ENCODE measurements at places on chromosomes 2 and 18. TPM values are rescaled to one million over a fixed set of nuclear protein-coding genes. Genes with fewer than 3 reads are reported as not detected.
A peak's percentile ranks its signal among the peaks of the same experiment; 100 is the strongest.

DNA sequence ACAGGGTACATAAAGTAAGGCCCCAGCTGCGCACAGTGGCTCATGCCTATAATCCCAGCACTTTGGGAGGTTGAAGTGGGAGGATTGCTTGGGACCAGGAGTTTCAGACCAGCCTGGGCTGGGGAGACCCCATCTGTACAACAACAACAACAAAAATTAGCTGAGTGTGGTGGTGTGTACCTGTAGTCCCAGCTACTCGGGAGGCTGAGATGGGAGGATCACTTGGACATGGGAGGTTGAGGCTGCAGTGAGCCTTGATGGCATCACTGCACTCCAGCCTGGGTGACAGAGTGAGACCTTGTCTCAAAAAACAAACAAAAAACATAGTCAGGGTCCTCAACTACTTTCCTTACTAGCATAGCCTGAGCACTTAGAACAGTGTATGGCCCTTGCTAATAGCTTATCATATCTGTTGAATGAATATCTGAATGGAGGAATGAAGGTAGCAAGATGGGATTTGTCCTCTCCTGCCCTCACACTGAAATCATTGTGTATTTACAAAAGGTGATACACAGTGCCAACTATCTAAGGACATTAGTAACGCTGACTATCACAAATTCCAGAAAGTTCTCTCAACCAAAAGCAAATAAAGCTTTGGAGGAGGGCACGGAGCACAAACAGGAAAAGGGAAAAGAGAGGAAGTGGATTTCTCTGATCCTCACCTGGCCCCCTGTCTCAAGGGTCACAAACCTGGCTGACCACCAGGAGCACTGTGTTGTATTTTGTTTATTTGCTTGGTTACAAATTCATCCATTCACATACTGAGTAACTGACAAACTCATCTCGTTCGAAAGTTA is 38.1 kb downstream of the L3MBTL4 start:
- no peak for DNase-seq

The PKDCC gene
- 2.2 TPM for total RNA-seq

- DNase-seq, result no peak
These were observed 1219.8 kb upstream of the ZEB2 start for GRCh38 chr2:145739681-145740080.

DNA sequence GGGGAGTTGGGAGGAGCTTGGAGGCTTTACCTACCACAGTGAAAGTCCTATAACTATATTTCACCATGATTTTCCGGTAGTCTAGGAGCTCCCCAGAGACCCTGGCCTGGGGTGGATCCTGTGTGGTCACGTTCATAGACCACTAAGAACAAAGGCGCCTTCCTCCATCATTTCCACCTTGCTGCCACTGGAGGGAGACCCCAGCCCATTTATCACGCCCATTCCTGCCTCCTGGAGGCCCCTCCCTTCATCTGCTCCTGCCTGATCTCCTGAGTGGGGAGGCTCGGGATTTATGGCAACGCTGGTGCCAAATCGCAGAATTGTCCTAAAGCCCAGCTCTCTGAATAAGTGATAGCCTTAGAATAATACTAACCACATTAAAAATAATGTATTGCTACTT is 507.6 kb upstream of the SPHKAP start:
- DNase-seq, result no peak

DNA sequence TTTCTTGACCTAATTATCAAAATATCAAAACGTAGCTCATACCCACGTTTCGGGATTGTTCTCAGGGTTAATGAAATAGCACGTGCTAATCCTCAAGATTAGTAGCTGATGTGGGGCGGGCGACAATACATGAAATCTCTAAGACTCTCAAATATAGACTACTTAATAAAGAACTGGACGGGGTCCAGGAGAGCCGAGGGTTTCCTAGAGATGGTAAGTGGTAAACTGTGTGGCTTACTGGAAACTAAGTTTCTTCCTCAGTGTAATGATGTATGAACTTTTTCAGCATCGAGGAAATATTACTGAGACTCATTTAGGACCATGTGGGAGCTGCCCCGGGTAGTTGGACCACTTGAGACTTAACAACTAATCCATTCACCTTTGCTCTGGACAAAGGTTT is 453.3 kb upstream of the SALL3 start:
- DNase-seq, result no peak

- DNase-seq, result peak; percentile 61
These were observed 126.1 kb downstream of the GALNT1 start for GRCh38 chr18:35707674-35708073.

The ADD2 gene
- 2.6 TPM for total RNA-seq

- peak; percentile 93 for DNase-seq
These were observed 25.0 kb upstream of the MSGN1 start for GRCh38 chr2:17791121-17791816.

GRCh38 chr2:71082402-71083252 is 14.2 kb downstream of the NAGK start:
- no peak for DNase-seq

GRCh38 chr2:120926463-120927264 is 191.0 kb downstream of the GLI2 start:
- DNase-seq, result no peak

The FBXO48 gene
- total RNA-seq, result 0.20 TPM

DNA sequence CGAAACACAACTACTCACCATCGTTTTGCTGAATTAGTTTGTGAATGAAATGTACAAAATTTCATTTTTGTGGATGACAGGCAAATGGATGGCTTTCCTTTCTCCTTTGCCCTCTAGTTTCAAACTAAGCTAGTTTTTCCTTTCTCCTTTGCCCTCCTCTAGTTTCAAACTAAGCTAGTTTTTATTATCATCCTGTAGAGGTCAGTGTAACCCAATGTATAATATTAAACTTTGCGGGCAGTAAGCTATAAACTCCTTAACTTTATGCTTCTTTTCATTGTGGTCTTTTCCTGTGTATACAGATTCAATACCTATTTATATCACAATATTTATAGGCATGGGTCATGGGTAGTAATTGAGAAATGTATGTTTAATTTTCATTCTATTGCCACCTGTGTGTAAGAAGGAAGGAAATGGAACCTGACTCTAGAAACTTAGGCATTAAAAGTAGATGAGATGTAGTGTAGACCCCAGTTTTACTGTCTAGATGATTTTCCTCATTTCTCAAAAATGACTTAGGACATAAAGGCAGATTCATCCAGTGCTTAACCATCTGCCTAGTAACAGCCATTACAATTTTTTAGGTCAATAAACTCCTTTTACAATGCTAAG is 58.1 kb downstream of the MAP3K19 start:
- DNase-seq, result no peak

DNA sequence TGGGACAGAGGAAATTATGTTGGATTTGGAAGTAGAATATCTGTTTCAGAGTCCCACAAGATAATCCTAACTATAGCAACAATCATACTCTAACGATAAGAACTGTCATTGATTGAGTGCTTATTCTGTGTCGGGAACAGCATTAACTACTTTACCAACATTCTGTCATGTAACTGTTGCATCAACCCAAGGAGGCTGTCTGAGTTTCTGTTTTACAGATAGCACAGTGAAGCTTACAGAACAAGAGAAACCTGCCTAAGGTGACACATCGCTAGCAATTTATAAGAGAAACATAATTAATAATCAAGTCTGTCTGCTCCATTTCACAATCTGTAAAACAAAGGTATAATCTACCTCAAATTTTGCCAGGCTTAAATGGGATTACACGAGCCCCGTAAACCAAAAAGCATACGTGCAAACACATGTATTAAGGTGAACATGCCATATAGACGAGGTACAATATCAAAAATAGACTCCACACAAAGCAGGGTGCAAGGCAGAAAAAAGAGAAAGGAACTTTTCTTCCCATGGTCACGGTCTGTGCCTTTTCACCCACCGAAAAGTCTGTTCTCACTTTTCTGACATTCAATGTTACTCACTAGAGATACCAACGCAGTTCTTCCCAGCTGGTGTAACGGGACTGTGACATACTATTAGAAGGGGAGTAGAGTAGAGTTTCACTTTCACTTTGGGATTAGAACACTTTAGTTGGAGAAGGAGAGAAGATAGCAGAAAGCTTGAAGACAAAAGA is 37.2 kb upstream of the SLC8A1 start:
- no peak for DNase-seq

The CNDP1 gene
- not detected for total RNA-seq

The IL36G gene
- total RNA-seq, result not detected

The CAMKMT gene
- total RNA-seq, result 7.6 TPM

The POMC gene
- total RNA-seq, result 0.28 TPM

DNA sequence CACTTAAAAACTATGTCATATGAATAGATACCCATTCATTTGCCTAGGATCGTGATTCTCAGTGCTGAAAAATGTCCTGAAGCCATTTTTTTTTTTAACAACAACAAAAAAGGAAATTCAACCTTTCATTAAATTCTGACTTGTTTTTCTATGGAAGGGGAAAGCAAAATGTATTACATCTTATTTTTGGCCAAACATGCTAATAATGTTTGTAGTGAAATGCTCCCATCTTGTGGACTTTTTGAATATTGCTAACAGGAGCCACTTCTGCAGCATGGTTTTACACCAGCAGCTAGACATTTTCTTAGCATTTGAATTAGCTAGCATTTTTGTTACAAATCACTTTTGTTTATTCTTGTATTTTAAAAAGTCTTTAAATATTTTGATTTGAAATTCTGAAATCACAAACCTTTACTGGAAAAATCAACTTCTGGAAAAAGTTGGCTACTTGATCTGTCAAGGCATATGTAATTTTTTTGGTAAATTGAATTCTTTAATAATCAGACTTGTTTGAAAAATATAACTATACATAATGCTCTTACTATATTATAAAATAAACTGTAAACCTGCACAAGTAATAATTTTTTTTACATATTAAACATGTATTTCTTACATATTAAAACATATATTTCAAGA is 75.8 kb downstream of the KIDINS220 start:
- DNase-seq, result no peak

DNA sequence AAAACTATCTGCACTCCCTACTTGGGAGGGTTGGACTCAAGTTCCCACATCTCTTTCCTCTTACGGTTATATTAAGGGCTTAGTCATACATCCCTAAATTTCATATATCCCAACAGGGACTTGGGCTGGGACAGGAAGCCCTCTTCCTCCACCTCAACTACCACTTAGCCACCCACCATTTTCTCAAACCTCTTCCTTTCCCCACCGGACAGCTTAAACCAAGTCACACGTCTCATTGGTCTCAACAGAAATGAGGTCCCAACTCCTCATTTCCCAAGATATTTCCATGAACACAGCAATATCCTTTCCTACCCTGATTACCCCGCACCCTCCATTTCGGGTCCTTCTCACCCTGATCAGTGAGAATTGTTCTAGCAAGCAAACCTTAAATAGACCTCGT is 736 bp downstream of the ZSCAN30 start:
- DNase-seq, result no peak

- no peak for DNase-seq
These were observed 2.8 kb downstream of the CYTIP start for GRCh38 chr2:157441072-157441454.

The BBS5 gene
- total RNA-seq, result 3.2 TPM

The AKAIN1 gene
- not detected for total RNA-seq

The SDC1 gene
- 18.3 TPM for total RNA-seq

DNA sequence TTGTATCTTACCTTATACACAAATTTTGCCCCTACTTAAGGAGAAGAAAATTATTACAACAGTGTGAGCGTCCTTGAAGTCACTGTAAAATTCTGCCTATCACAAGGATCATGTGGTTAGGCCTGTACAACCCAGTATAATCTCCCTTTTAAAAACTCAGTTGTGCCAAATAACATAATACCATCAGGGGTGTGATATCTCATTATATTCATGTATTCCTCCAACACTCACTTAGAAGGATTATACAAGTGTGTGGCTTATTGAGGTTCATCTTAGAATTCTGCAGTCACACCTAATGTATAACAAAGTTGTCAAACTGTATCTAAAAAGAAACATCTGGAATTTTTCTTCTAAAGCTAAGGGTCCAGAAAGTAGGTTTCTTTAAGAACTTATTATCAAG is 998.8 kb upstream of the LRRTM1 start:
- no peak for DNase-seq

DNA sequence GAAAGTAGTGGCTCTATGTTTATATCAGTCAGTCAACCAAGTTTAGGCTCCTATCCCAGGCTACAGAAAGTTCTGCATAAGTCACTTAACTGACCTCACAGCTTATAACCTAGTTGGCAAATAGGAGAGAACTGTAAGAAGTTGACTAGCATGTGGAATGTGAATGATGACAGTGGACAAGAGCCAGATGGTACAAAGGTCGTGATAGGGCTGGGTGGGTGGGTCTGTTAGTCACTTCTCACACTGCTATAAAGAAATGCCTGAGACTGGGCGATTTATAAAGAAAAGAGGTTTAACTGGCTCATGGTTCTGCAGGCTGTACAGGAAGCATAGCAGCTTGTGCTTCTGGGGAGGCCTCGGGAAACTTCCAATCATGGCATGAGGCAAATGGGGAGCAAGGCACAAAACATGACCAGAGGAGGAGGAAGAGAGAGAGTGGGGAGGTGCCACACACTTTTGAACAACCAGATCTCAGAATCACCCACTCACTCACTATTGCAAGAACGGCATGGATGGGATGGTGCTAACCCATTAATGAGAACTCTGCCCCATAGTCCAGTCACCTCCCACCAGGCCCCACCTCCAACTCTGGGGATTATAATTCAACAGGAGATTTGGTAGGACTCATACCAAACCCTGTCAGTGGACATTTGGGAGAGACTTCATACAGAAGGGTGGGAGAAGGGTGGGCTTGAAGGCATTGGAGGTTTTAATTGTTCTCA is 68.8 kb downstream of the LTBP1 start:
- no peak for DNase-seq

The CCDC121 gene
- 1.7 TPM for total RNA-seq

DNA sequence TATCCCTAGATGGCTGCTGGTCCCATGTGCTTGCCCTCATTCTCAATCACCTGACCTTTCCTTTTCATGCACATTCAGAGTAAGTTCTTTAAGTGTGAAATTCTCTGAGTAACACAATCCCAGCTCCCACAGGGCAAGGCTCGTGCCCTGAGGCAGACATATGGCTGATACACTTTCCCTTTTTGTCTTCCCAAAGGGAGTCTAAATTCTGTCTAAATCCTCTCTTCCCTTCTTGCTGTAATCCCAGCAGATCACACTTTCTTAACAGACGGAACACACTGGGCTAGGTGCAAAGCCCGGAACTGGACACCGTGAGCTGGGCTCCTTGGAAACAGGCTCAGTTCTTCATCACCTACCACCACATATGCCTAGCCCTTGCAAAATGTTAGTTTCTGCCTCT is 147.6 kb downstream of the GALNT14 start:
- DNase-seq, result no peak

- DNase-seq, result no peak
These were observed 155.2 kb downstream of the FBXO15 start for GRCh38 chr18:73992242-73993022.

GRCh38 chr2:230669386-230669950 is 43.2 kb upstream of the CAB39 start:
- DNase-seq, result no peak

- no peak for DNase-seq
These were observed 23.2 kb downstream of the IL1B start for GRCh38 chr2:112813280-112813966.

GRCh38 chr18:63073481-63073880 is 246.1 kb downstream of the BCL2 start:
- no peak for DNase-seq

GRCh38 chr18:45173327-45173726 is 441.9 kb upstream of the SLC14A2 start:
- no peak for DNase-seq
